ENCODE measurements at places on chromosomes 7 and 10.
A peak's percentile ranks its signal among the peaks of the same experiment; 100 is the strongest.

DNA sequence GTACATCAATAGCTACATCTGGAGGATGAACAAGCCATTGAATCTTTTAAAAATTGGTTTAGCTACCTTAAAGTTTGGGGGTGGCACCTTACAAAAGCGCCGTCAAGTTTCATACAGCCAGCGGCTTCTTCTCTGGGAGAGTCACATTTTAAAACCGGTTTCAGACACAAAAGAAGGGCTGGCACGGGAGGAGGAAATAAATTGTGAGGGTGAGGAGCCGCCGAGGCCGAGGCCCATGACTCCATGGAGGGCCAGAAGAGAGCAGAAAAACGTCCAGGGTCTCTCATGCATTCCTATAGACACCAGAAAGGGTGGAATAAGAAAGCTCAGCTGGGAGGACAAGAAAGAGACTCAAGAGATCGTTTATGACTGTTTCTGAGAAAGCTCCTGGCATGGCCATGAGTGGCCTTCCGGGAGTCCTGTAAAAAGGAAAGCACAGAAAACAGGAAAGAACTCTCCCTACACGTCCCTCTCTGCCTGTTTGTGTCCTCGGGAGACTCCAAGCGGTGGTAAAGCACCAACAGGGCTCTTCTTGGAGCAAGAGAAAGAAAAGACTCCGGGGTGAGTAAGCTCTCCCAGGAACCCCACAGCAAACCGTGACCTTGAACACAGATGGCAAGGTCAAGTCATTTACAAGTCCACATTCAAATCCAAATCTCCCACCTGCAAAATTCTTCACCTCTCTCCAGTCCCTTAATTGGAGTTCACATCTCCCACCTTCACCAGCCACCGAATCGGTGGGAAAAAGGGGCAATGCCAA is 1.8 kb downstream of the FRAT2 start:
- H3K27me3 ChIP-seq: no peaks in the 10 kb centered on the region
- peaks cover 41% of the 10 kb centered on the region for H3K36me3 ChIP-seq
- H3K4me3 ChIP-seq: peak overlapping the region; percentile 93
- DNase-seq: no peak

DNA sequence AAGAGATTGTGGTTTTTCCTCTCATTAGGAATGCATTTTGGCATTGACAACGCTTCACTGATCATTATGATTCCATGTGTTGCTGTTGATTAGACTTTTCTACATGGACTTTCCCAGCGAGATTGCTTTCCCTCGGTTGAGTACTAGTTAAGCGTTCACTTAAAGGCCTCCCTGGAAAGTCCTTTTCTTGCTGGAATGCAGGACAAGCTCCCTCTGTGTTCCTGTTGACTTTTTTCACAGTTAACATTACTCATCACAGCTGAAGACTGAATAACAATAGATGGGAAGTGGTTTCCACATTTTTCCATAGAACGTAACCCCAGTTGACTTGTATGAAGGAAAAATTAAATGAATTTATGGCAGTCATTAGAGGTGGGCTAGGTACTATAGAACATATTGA is 2.6 kb upstream of the CAV1 start:
- peaks cover 5% of the 10 kb centered on the region for H3K36me3 ChIP-seq
- no peak for DNase-seq
- no peak overlapping the region for H3K27ac ChIP-seq
- H3K4me1 ChIP-seq: peaks cover 18% of the 10 kb centered on the region
- H3K4me3 ChIP-seq: no peak overlapping the region
- H3K27me3 ChIP-seq: peaks cover 65% of the 10 kb centered on the region

DNA sequence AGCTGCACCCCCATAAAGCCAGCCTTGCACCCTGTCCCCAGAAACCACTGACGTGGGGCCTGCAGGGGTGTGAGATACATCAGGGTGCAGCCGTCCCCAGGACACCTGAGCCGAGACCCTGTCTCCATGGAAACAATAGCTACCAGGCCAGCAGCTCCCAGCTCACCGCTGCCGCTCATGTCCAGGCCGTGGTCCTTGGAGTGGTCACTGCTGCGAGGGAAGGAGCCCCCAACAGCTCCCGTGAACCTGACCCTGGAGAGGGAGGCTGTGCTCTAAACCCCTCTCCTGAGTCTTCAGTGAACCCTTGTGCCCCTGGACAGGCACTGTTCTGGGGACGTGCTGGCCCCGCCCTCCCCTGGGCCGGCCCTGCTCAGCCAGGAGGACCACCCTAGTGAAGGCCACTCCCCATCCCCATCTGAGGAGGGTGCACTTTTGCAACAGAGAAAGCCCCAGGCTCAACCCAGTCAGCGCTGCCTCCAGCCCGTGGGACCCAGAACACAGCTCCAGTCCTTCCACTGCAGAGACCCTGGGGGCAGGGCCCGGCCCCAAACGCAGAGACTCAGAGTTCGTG is 19.6 kb upstream of the INPP5A start:
- H3K27ac ChIP-seq: no peak overlapping the region
- no peaks in the 10 kb centered on the region for H3K4me1 ChIP-seq
- DNase-seq: no peak
- H3K4me3 ChIP-seq: no peak overlapping the region

GRCh38 chr10:14904316-14904732 is 25.7 kb downstream of the SUV39H2 start:
- no peak overlapping the region for H3K27ac ChIP-seq
- peak; percentile 15 for DNase-seq
- H3K4me1 ChIP-seq: peaks cover 4% of the 10 kb centered on the region
- H3K4me3 ChIP-seq: no peak overlapping the region

- no peak overlapping the region for H3K4me3 ChIP-seq
- H3K27me3 ChIP-seq: no peaks in the 10 kb centered on the region
- no peak overlapping the region for H3K27ac ChIP-seq
- no peaks in the 10 kb centered on the region for H3K36me3 ChIP-seq
Measured at GRCh38 chr7:121882731-121883130, 9.8 kb downstream of the PTPRZ1 start.

- no peaks in the 10 kb centered on the region for H3K27me3 ChIP-seq
- H3K4me3 ChIP-seq: peak overlapping the region; percentile 95
- H3K27ac ChIP-seq: peak overlapping the region; percentile 47
- peaks cover 17% of the 10 kb centered on the region for H3K36me3 ChIP-seq
Measured at GRCh38 chr10:103968441-103969391, 1.8 kb downstream of the SLK start.

DNA sequence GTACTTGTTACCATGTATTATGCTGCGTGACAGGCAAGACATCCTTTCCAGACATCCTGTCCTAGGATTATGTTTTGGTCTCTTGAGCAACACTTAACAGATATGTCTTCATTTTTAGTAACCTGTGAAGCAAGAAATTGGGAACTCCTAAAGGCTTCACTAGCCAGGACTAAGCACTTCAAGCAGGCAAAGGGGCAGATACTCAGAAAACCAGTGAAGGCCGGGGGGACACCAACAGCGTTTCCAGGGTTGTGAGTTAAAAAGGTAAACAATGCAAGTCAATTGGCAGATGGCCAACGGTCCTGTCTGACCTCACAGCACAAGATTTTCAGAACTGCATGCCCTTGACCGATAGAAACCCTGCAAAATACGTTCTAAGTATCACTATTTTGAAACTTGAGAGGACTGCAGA is 77.6 kb upstream of the SFMBT2 start:
- H3K4me3 ChIP-seq: no peak overlapping the region
- peak overlapping the region; percentile 19 for H3K27ac ChIP-seq
- H3K36me3 ChIP-seq: no peaks in the 10 kb centered on the region
- H3K27me3 ChIP-seq: no peaks in the 10 kb centered on the region

DNA sequence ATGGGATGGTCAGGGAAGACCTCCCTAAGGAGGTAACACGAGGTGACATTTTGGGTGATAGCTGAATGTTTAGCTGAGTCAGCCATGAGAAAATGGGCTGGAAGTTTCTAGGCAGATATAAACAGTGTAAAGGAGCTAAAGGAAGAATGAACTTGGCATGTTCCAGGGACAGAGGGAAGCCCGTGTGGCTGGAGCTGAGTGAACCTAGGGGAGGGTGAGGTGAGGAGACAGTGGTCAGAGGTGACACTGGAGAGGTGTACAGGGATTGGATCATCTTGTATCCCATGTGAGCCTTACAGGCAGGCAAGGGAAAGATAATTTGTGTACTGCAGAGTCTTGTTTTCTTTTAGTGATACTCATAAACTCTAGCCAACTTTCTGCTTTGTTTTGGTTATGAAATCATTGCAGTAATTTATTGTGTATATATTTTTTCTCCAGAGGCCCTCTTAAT is 1.8 kb downstream of the STARD3NL start:
- DNase-seq: no peak
- no peaks in the 10 kb centered on the region for H3K27me3 ChIP-seq
- H3K36me3 ChIP-seq: peaks cover 11% of the 10 kb centered on the region
- H3K27ac ChIP-seq: peak overlapping the region; percentile 96
- peaks cover 47% of the 10 kb centered on the region for H3K4me1 ChIP-seq

DNA sequence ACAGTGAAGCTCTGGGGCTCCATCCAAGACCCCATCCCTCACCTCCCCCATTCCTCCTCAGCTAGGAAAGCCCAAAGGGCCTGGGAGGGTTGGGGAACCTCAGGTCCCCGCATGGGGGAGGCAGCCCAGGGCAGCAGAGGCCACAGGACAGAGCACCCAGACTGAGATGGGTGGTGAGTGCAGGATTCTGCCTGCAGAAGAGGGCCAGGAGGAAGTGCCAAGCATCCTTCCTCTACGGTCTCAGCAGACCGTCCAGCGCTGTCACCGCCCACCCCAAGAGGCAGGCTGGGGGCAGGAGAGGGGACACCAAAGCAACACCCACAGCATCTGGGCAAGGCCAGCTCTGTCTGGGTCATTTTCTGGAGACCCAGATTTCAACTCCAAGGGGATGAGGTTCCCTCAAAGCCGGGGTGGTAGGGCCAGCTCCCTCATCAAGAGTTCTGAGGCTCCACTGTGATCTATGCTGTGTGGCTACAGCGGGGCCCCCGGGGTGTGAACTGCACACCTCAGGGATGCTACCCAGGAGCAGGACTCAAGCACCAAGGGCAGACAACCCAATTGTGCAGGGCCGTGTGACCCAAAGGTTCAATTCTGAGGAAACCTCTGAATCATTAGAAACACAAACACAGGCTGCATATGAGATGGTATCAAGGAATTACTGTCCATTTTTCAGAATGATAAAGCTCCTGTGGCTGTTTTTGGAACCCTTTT is 46.8 kb downstream of the CAMK2B start:
- H3K4me3 ChIP-seq: no peak overlapping the region
- DNase-seq: no peak
- no peaks in the 10 kb centered on the region for H3K36me3 ChIP-seq
- H3K27ac ChIP-seq: no peak overlapping the region

DNA sequence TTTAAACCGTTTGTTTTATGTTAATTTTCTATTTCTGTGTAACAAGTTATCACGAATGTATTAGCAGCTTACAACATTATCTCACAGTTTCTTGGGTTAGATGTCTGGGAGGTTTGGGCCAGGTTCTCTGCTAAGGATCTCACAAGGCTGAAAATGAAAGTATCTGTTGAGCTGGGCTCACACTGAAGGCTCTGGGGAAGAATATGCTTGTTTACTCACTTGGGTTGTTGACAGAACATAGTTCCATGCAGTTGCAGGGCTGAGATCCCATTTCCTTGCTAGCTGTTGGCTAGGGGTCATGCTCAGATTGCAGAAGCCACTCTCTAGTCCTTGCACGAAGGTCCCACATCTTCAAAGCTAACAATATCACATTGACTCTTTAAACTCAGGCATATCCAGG is 266.6 kb upstream of the GNAI1 start:
- H3K27ac ChIP-seq: no peak overlapping the region
- H3K27me3 ChIP-seq: no peaks in the 10 kb centered on the region
- H3K4me1 ChIP-seq: no peaks in the 10 kb centered on the region
- no peak for DNase-seq
- H3K36me3 ChIP-seq: no peaks in the 10 kb centered on the region
- H3K4me3 ChIP-seq: no peak overlapping the region

GRCh38 chr10:57919864-57920263 is 347.8 kb downstream of the IPMK start:
- H3K36me3 ChIP-seq: peaks cover 3% of the 10 kb centered on the region
- no peak overlapping the region for H3K27ac ChIP-seq
- no peaks in the 10 kb centered on the region for H3K4me1 ChIP-seq
- H3K4me3 ChIP-seq: no peak overlapping the region
- DNase-seq: no peak

- peak overlapping the region; percentile 70 for H3K4me3 ChIP-seq
- H3K36me3 ChIP-seq: peaks cover 6% of the 10 kb centered on the region
- no peaks in the 10 kb centered on the region for H3K27me3 ChIP-seq
Measured at GRCh38 chr7:116224492-116225098, 14.3 kb downstream of the TES start.

DNA sequence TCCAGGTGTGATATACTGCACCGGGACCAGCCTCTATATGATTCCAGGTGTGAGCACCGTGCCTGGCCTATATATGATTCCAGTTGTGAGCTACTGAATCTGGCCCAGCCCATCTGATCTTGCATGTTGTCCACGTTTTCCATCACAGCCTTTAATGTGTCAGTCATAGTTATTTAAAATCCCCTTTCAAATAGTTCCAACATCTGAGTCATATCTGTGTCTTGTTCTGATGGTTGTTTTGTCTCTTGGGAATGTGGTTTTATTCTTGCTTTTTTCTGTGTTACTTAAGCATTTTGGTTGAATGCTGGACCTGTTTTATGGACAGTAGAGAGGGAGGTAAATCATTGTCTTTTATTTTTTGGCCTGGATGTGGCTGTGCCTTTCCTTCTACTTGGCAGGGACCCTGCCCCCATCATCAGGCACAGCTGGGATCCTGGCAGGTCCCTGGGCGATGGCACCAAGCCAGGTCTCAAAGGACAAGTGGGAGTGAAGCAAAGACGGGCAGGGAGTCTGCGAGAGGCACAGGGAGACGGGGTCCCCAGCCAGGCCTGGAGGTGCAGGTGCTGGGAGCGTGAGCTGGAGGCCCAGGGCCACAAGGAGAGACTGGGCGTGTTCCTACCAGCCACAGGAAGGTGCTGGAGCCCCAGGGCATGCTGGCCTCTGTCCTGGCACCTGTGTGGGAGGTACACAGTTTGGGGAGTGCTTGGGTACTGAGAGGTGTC is 94.7 kb downstream of the DYNC2I1 start:
- H3K36me3 ChIP-seq: peaks cover 9% of the 10 kb centered on the region
- H3K4me3 ChIP-seq: no peak overlapping the region
- no peaks in the 10 kb centered on the region for H3K4me1 ChIP-seq
- DNase-seq: no peak

DNA sequence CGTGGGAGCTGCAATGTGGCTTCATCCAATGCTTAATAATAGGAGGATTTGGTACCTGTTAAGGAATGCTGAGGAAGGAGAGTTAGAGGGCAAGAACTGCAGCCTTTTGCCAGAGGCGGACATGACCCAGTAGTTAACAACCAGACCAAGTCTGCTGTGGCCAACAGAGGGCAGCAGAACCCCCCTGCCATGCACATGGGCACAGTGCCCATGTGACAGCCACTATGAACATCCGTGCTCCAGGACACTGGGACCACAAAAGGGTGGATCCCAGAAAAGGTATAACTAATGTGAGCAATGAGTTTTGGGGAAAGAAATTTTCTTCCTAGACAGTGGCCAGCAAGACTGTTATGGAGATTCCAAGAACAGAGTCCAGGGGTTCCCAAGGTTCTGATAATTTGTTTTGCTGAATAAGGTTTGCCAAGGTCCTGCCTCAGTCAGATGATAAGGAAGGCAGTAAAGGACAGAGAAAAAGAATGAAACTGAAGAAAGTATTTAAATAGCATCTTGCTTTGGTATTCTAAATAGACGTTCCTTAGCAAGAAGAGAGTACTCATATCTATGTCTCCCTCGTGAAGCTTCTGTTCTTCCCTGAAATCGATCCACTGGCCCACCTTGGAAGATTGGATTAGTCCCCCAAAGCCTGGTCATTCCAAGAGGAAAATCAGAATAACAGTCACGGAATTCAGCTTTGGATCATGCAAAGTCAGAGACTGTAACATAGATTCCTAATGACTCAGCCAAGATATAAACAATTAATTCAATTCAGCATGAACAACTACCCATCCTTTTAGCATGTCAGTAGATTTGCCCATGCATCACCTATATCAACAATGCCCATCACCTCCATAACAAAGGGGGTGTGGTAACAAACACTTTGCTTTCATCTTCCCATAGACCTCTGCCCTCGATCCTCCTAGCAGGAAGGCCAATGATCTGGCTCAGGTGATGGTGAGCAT is 56.0 kb downstream of the LGI1 start:
- DNase-seq: no peak
- no peaks in the 10 kb centered on the region for H3K36me3 ChIP-seq
- no peak overlapping the region for H3K27ac ChIP-seq
- peaks cover 3% of the 10 kb centered on the region for H3K4me1 ChIP-seq

Data from effector memory CD8-positive, alpha-beta T cell (primary cell).